ENCODE measurements at places on chromosomes 3 and 15. TPM values are rescaled to one million over a fixed set of nuclear protein-coding genes. Genes with fewer than 3 reads are reported as not detected.

CALML4 gene
- polyA plus RNA-seq, result 1.4 TPM

EFHB gene
- 0.15 TPM for polyA plus RNA-seq

CORO2B gene
- polyA plus RNA-seq, result not detected

CFAP161 gene
- not detected for polyA plus RNA-seq

CYP1A1 gene
- not detected for polyA plus RNA-seq

GRCh38 chr3:183815951-183816475 is 9.4 kb downstream of the MAP6D1 start:
- H3K4me3 ChIP-seq, result no peak overlapping the region
- peaks cover 4% of the 10 kb centered on the region for H3K4me1 ChIP-seq
- peaks cover 11% of the 10 kb centered on the region for H3K36me3 ChIP-seq
- H3K27ac ChIP-seq, result peak overlapping the region; percentile 34

- no peak overlapping the region for H3K27ac ChIP-seq
- no peaks in the 10 kb centered on the region for H3K27me3 ChIP-seq
- DNase-seq, result no peak
- H3K4me1 ChIP-seq, result peaks cover 45% of the 10 kb centered on the region
Observed at GRCh38 chr3:171283183-171283847, 176.9 kb downstream of the TNIK start.

GRCh38 chr15:42100021-42100800 is 5.8 kb upstream of the PLA2G4D start:
- no peaks in the 10 kb centered on the region for H3K36me3 ChIP-seq
- H3K27ac ChIP-seq, result no peak overlapping the region
- DNase-seq, result no peak
- H3K4me3 ChIP-seq, result no peak overlapping the region

DNA sequence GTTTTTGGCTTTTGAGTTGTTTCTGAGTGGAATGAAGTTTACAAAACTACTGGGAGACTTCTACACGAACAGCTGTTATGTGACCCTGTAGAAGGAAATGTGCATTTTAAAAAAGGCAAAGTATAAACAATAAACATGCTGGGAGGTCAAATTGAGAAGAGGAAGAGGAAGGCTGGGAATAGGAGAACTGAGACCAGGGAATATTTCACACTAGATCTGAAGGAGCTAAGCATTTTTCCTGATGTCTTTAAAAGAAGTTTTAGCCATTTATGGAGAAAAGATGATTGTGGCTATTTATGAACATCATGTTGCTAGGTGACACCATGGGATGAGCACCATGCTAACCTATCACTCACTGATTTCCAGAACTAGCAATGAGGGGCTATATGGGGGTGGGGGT is 76.3 kb upstream of the FAM98B start:
- H3K4me1 ChIP-seq, result no peaks in the 10 kb centered on the region
- peaks cover 29% of the 10 kb centered on the region for H3K27me3 ChIP-seq
- no peak overlapping the region for H3K27ac ChIP-seq
- H3K36me3 ChIP-seq, result no peaks in the 10 kb centered on the region
- DNase-seq, result no peak
- no peak overlapping the region for H3K4me3 ChIP-seq

DNA sequence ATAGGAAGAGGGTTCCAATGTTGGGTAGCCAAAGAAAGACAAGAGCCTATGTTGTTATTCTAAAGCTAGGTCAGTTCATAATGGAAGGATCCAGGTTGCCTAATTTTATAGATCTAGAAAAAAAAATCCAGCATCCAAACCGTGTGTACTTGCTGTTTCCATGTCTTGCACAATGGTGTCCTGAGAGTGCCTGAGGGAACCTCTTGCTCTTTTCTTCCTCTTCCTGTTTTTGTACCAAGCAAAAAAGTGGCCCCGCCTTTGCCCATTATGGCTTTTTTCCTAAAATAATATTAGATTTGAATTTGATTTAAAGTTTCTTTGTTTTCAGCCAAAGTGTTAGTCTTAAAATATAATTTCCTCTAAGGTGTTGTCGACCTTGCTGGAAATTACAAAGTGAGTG is 224.4 kb downstream of the RYR3 start:
- no peak overlapping the region for H3K4me3 ChIP-seq
- H3K27me3 ChIP-seq, result no peaks in the 10 kb centered on the region
- DNase-seq, result no peak

DNA sequence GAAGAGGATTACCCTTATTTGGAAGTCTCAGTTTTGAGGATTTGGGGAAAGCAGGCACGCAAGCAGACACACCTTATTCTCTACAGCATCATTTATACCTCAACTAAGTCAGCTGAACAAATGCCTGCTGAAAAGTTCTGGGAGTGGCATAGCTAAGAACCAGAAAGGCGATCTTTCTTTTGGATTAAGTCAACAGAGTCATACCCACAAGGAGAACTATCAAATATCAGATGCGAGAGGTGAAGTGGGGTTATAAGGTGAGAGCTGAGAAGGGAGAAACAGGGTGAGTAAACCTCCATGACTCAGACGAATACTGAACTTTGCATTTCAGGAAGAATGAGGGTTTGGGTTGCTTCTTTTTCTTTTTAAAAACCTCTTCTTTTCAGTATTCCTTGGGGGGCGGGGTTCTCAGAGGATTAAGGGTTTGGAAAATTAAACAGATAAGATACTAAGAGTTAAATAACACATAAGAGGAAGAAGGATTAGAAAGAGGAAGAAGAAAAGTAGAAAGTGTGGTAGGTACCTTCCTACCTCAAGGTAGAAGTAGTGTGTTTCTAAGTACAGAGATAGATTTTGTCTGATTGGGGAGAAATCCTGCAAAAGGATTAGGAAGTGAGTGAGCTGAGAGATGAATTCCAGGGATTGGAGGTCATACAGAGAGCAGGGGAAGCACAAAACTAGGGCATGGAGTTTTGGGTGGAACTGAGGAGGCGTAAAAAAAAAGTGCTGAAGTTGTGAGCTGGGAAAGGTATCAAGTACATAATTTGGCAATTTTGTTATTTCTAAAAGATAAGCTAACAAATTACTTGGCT is 41.3 kb upstream of the ICE2 start:
- no peak overlapping the region for H3K4me3 ChIP-seq
- peaks cover 64% of the 10 kb centered on the region for H3K36me3 ChIP-seq
- peak overlapping the region; percentile 50 for H3K27ac ChIP-seq

DNA sequence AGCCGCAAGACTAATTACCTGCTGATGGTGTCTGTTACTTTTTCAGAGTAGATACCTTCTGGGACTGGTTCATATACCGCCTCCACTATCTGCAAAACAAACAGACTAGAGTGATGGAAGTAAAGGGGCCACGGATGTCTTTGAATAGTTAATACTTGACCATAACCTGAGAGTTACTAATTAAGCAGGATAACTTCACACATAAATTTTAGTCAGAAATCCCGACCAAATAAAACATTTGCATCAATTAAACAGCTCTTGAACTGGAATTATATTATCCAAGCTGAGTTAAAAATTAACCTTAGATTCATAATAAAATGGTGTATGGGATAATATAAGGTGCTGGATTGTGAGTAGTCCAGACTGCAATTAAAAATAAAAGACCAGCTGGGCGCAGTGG is 167.7 kb downstream of the NEK10 start:
- H3K27me3 ChIP-seq, result no peaks in the 10 kb centered on the region
- H3K27ac ChIP-seq, result no peak overlapping the region
- H3K4me1 ChIP-seq, result no peaks in the 10 kb centered on the region
- no peak for DNase-seq
- H3K4me3 ChIP-seq, result no peak overlapping the region
- H3K36me3 ChIP-seq, result no peaks in the 10 kb centered on the region

GRCh38 chr15:75532413-75533250 is 46.5 kb downstream of the PTPN9 start:
- H3K27ac ChIP-seq, result no peak overlapping the region
- no peaks in the 10 kb centered on the region for H3K4me1 ChIP-seq
- H3K36me3 ChIP-seq, result no peaks in the 10 kb centered on the region
- no peak overlapping the region for H3K4me3 ChIP-seq

GRCh38 chr3:68802111-68802870 is 130.1 kb downstream of the TAFA4 start:
- no peaks in the 10 kb centered on the region for H3K27me3 ChIP-seq
- DNase-seq, result no peak
- no peaks in the 10 kb centered on the region for H3K4me1 ChIP-seq
- H3K36me3 ChIP-seq, result no peaks in the 10 kb centered on the region
- no peak overlapping the region for H3K4me3 ChIP-seq
- H3K27ac ChIP-seq, result no peak overlapping the region

- no peaks in the 10 kb centered on the region for H3K4me1 ChIP-seq
- no peak overlapping the region for H3K4me3 ChIP-seq
- no peaks in the 10 kb centered on the region for H3K27me3 ChIP-seq
Observed at GRCh38 chr15:85048430-85048829, 66.8 kb downstream of the PDE8A start.

- H3K4me1 ChIP-seq, result no peaks in the 10 kb centered on the region
- DNase-seq, result no peak
- H3K36me3 ChIP-seq, result no peaks in the 10 kb centered on the region
Observed at GRCh38 chr3:50472958-50473357, 30.5 kb downstream of the CACNA2D2 start.
